Stimulated activated CD8-positive, alpha-beta memory T cell treated with anti-CD3 and anti-CD28 coated beads, Interleukin-15, amount 100 ng/mL, for 24 hours (primary cell): ENCODE measurements at places on chromosomes 3 and 15.

GRCh38 chr15:66848686-66849392, 146.8 kb downstream of the SMAD6 start:
- no peak for DNase-seq

- DNase-seq, result no peak
These were observed 300.4 kb upstream of the RASGRP1 start for GRCh38 chr15:38864827-38865581.

DNA sequence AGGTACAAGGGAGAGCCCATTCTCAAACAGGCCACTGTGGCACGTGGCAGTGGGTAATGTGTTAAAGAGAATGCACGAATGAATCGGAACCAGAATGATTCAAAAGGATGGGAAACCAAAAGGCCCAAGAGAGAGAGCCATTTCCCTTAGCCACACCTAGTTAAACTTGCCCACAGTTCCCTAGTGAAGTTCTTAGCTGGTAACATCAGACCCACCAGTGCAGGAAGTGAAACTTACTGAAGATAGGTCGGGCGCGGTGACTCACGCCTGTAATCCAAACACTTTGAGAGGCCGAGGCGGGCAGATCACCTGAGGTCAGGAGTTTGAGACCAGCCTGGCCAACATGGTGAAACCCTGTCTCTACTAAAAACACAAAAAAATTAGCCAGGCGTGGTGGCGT, 97.1 kb downstream of the MEX3B start:
- DNase-seq, result no peak

GRCh38 chr3:123799544-123800361, 84.4 kb downstream of the MYLK start:
- no peak for DNase-seq

DNA sequence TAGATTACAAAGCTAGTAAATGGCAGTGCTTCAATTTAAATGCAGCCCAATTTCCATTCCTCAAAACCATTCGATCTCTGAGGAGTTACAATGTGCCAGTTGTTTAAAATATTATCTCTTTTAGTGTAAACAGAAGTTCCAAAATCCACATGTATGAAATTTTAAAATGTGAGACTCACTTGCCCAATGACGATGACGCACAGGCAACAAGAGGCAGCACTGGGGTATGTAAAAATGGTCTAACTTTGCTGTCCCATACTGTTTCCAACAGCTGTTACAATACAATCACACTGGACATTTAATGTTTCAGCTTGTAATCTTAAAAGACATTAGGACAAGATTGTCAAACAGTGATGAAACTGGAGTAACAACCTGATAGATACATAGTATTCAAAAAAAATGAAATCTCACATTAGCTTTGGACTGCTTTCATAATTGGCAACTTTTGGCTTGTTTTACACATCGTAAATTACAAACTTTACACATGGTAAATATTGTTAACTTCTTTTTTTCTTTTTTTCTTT, 12.2 kb downstream of the SLTM start:
- no peak for DNase-seq

DNA sequence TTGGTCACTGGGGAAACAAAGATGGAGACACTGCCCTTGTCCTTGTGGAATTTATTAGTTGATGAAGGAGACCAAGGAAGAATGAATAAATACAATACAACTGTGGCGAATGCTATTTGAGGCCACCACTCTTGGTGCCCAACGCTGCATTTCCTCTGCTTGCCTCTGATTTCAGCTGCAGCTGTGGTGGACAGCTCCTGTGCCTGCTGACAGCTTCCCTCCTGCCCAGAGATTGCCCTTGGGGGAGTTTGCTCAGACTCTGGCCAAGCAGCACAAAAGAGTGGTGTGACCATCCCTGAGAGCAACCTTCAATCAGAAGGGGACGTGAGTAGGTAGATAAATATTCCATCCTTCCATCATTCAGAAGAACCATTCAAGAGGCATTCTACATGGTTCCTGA, 64.6 kb upstream of the FHIT start:
- no peak for DNase-seq

DNA sequence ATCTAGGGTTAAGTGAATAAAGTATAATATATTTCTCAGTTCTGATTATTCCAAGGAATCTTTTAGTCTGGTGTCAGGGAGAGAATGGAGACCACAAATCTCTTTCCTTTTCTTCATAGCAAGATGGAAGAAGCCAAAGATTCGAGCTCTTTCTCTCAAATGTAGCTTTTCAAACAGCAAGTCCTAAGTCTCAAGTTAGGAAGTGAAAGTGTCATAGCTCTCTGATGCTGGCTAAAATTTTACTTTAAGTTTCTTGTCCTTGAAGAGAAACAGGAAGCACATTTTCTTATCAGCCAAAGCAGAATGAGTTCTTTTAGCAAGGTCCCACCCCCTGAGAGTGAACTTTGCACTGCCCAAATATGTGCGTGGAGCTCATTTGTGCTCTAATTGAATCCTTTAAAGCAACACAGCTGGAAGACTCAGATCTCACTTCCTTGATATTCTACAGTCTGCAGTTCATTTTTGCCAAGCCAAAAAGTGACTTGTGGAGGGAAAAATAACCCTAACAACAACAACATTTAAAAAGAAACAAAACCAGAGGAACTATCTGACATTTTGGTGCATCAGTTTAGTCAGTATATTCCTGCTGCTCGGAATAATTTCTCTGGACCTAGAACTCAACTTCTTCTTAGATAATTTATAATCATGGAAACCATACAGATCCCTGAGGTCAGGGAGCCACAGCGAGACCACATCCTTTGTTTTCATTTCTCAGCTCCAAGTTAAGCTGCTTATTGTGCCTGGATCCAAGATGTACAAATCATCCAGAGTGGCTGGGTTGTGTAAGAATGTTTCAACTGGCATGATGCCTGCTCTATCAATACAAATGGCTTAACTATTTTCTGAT, 238.7 kb upstream of the P2RY1 start:
- no peak for DNase-seq

- DNase-seq, result no peak
These were observed 402.1 kb downstream of the PDCD6IP start for GRCh38 chr3:34200576-34200975.

- no peak for DNase-seq
These were observed 18.1 kb downstream of the CPA3 start for GRCh38 chr3:148883163-148883562.

- DNase-seq, result no peak
These were observed 69.5 kb upstream of the MEF2A start for GRCh38 chr15:99496302-99496629.

DNA sequence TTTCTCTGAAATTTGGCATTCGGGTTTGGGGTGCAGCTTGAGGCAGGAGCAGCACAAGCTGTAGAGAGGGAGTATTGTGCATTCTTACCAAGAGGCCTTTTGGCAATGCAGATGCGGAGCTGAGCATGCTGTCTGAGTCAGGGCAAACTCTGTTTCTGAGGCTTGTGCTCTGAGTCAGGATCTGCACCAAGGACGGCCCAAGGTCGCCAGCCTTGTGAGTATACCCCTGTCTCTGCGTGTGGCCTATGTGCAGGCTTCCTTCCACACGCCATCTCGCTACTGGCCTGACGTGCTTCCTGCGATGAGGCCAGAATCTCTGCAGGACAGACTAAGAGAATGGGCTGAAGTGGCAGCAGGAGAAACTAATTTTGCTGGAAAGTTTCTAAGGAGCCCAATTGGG, 83.8 kb upstream of the ROPN1 start:
- DNase-seq, result no peak

- DNase-seq, result no peak
These were observed 1.4 kb downstream of the MORF4L1 start for GRCh38 chr15:78873793-78874765.

DNA sequence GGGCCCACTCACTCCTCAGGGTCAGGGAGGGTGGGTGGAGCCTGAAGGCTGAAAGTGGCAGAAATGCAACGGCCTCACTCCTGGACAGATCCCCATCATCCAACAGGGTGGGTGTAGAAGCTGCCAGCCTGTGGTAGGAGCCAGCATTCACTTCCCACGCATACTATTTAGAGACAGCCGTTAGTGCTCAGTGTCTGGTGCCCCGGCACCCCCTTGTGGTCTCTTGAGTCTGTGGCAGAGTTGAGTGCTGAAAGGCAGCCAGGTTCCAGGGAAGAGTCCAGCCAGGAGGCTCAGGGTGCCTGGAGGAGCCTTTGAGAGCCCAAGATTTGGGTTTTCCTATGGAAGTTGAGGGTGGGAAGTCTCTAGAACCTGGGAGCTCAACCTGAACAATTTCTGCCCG, 2.1 kb upstream of the GNAT1 start:
- DNase-seq, result no peak

- DNase-seq, result no peak
These were observed 1009.8 kb downstream of the TUSC7 start for GRCh38 chr3:117719316-117719926.

DNA sequence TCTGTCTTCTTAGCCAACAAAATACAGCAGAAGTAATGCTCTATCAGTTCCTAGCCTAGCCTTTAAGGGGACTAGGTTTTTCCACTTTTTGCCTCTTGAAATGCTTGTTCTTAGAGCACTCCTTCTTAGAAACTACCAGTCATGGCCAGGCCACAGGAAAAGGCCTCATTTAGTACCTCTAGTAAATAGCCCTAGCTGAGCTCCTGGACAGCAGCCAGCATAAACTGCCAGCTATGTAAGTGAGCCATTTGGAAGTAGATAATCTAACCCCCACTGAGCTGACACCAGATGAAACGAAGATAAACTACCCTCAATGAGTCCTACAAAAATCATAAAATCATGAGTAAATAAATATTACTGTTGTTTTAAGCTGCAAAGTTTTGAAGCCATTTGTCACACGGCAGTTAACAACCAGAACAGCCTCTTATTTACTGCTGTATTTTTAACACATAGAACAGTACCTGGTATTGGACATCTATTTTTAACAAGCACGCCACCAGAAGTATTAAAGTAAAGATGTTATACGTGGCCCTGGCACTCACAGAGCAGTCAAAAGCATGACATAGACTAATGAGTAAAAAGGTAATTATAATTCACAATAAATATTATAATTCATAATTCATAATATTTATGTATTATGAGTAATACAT, 12.0 kb downstream of the TBC1D5 start:
- no peak for DNase-seq

DNA sequence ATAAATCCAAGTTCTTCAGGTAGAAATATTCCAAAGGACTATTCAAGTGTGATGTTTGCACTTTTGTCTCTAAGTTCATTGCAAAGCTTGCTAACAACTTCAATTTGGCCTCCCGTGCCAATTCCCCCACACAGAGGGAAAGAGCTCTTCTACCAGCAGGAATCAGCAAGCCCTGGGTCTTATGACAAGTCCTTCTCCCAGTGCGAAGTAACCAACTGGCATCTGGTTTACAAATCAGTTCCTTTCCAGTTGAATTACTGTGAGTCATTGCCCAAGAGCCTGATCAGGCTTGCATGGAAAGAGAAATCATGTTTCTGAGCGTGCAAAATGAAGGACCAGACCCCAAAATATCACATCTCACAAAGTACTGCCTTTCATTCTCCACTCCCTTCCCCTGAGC, 62.7 kb upstream of the SLCO3A1 start:
- no peak for DNase-seq

DNA sequence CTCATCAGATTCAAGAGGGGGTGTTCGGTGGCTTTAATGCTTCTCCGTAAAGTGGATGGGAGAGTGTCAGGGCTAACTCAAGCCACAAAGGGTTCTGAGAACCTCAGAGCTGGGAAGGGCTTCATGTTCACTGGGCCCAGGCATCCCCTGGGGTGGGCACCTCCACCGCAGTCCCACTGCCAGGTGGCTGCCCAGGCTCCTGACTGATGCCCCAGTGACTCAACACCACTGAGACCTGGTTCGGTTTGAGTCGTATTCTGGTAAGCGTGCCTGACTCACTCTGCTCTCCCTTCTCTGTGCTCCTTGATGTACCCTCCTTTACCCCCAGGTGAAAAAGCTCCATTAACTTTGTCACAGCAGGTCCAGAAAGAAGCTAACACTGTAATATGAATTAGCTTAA, 304.6 kb downstream of the RPLP1 start:
- DNase-seq, result peak; percentile 39

- no peak for DNase-seq
These were observed 139.8 kb downstream of the KCNMB2 start for GRCh38 chr3:178676077-178676476.

DNA sequence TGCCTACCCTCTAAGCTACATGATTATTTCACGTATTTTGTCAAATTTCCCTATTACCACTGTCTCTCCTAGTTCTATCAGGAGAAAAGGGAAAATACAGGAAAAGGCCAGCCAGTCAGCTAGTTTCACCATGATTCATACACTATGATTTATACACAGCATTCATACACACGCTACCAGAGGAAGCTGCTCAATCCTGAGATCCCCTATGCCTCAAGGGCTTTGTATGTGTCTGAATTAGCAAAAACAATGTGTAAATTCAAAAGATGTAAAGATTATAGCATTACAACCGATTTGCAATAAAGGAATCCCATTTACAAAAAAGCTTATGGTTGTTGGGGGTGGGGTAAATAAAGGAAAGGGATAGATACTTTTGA, 3.1 kb upstream of the ACKR4 start:
- DNase-seq, result no peak

GRCh38 chr15:92907229-92907628, 7.1 kb downstream of the CHD2 start:
- DNase-seq, result no peak

GRCh38 chr3:151635905-151636304, 97.8 kb upstream of the AADACL2 start:
- no peak for DNase-seq

DNA sequence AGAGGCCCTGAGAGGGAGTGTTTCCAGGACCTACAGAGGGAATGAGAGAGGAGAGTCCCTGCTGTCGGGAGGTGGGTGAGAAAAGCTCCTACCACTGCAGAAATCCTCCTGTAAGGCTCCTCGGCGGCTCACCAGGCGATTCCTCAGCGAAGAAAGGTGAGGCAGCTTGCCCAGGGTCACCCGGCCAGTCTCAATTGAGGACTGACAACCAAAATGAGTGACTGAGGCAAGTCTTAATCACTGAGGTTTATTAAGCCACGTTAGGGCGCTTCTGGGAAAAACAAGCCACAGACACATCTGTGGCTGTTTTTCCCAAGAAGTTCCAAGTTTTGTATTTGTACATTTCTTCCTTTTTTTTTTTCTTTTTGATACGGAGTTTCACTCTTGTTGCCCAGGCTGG, 48.5 kb downstream of the ZDHHC19 start:
- DNase-seq, result no peak

- DNase-seq, result no peak
These were observed 5.0 kb downstream of the FES start for GRCh38 chr15:90889313-90889730.
